Gastrocnemius medialis (tissue), 4 donors: ENCODE measurements at places on chromosomes 7 and 10. TPM values are rescaled to one million over a fixed set of nuclear protein-coding genes. Genes with fewer than 3 reads are reported as not detected.

DNA sequence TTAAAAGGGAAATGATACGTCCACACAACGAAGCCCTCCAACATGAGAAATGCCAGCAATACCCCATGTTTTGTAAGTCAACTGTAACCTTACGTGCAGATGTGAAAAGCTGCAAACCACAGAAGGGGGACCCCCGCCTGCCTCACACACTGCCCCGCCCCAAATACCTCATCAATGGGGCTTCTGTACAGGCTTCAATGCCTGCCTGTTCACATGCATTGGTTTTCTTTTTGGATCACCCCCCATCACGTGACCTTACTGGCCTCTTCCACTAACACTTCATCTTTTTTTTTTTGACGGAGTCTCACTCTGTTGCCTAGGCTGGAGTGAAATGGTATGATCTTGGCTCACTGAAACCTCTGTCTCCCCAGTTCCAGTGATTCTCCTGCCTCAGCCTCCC lies 224.0 kb downstream of the TNS3 start:
- DNase-seq = no peak
- no peaks in the 10 kb centered on the region for H3K27me3 ChIP-seq
- H3K27ac ChIP-seq = no peak overlapping the region
- peaks cover 4% of the 10 kb centered on the region for H3K4me1 ChIP-seq

GRCh38 chr7:16123117-16123770 lies 298.1 kb downstream of the CRPPA start:
- no peak overlapping the region for H3K27ac ChIP-seq
- H3K27me3 ChIP-seq = no peaks in the 10 kb centered on the region
- H3K4me1 ChIP-seq = no peaks in the 10 kb centered on the region
- no peak for DNase-seq
- no peak overlapping the region for H3K4me3 ChIP-seq

GRCh38 chr7:23357190-23358093 lies 58.3 kb downstream of the MALSU1 start:
- no peaks in the 10 kb centered on the region for H3K36me3 ChIP-seq
- no peak overlapping the region for H3K4me3 ChIP-seq
- H3K27me3 ChIP-seq = no peaks in the 10 kb centered on the region
- no peak overlapping the region for H3K27ac ChIP-seq
- no peak for DNase-seq

- no peaks in the 10 kb centered on the region for H3K27me3 ChIP-seq
- H3K4me3 ChIP-seq = no peak overlapping the region
- no peak overlapping the region for H3K27ac ChIP-seq
- DNase-seq = no peak
- no peaks in the 10 kb centered on the region for H3K4me1 ChIP-seq
Measured at GRCh38 chr10:75352650-75353049, 48.9 kb downstream of the ZNF503 start.

GRCh38 chr7:85290269-85290668 lies 103.4 kb upstream of the SEMA3D start:
- no peaks in the 10 kb centered on the region for H3K36me3 ChIP-seq
- no peak for DNase-seq
- no peak overlapping the region for H3K4me3 ChIP-seq
- no peak overlapping the region for H3K27ac ChIP-seq
- no peaks in the 10 kb centered on the region for H3K4me1 ChIP-seq

GRCh38 chr10:29257106-29257783 lies 31.6 kb upstream of the LYZL1 start:
- H3K4me1 ChIP-seq = peaks cover 17% of the 10 kb centered on the region
- no peak overlapping the region for H3K4me3 ChIP-seq
- H3K36me3 ChIP-seq = no peaks in the 10 kb centered on the region
- H3K27ac ChIP-seq = peak overlapping the region; percentile 70
- peak; percentile 70 for DNase-seq

- no peak overlapping the region for H3K27ac ChIP-seq
- no peak for DNase-seq
- H3K4me1 ChIP-seq = no peaks in the 10 kb centered on the region
- H3K27me3 ChIP-seq = no peaks in the 10 kb centered on the region
- no peak overlapping the region for H3K4me3 ChIP-seq
Measured at GRCh38 chr7:18320971-18321567, 174.5 kb upstream of the HDAC9 start.

DNA sequence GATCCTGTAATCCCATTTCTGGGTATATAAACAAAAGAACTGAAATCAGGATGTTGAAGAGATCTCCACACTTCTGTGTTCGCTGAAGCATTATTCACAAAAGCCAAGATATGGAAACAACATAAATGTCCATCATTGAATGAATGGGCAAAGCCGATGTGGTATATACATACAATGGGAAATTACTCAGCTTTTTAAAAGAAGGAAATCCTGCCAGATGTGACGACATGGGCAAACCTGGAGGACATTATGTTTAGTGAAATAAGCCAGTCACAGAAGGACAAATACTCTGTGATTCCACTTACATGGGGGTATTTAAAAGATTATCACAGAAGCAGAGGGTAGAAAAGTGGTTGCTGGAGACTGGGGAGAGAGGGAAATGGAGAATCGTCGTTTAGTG lies 23.9 kb upstream of the FAM107B start:
- no peak for DNase-seq
- no peaks in the 10 kb centered on the region for H3K27me3 ChIP-seq

GRCh38 chr10:24414597-24414996 lies 205.7 kb downstream of the KIAA1217 start:
- H3K36me3 ChIP-seq = no peaks in the 10 kb centered on the region
- no peak overlapping the region for H3K4me3 ChIP-seq
- H3K4me1 ChIP-seq = peaks cover 54% of the 10 kb centered on the region
- H3K27me3 ChIP-seq = no peaks in the 10 kb centered on the region

DNA sequence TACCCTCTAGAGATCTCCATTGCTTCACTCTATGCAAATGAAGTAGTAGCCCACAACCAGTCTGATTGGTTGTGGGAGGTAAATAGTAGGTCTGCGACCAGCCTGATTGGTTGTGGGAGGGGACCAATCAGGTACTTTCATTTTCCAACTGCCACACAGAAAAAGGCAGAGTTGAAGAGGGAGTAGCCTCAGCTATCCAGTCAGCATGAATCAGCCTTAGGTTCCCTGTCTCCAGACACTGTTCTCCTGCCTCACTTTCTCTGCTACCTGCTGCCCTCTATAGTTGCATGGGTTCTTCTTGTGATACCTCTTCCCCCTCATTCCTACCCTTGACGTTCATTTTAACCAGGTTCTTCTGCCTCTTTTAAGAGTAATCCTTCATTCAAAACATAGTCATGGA lies 114.5 kb upstream of the LYZL1 start:
- no peak overlapping the region for H3K27ac ChIP-seq
- DNase-seq = no peak
- H3K27me3 ChIP-seq = no peaks in the 10 kb centered on the region
- H3K36me3 ChIP-seq = no peaks in the 10 kb centered on the region
- H3K4me3 ChIP-seq = no peak overlapping the region
- no peaks in the 10 kb centered on the region for H3K4me1 ChIP-seq

DNA sequence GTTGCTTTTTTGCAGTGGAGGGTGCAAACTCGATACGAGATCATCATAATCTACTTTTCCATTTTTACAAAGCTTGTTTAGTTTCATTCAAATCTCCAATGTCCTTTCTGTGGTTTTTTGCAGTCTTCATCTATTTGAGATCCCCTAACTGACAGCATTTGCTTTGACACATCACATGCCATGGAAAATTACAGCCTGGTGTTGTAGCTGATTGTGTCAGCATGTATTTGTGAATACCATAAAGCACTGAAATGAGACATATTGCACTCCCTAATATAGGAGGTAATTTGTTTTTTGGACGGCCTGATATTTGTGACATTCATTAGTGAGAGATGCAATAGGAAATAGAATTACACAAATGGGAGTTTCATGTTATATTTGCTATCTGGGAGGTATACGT lies 620.8 kb downstream of the KCNMA1 start:
- no peak for DNase-seq
- no peak overlapping the region for H3K4me3 ChIP-seq
- no peak overlapping the region for H3K27ac ChIP-seq
- H3K36me3 ChIP-seq = no peaks in the 10 kb centered on the region
- no peaks in the 10 kb centered on the region for H3K27me3 ChIP-seq

DNA sequence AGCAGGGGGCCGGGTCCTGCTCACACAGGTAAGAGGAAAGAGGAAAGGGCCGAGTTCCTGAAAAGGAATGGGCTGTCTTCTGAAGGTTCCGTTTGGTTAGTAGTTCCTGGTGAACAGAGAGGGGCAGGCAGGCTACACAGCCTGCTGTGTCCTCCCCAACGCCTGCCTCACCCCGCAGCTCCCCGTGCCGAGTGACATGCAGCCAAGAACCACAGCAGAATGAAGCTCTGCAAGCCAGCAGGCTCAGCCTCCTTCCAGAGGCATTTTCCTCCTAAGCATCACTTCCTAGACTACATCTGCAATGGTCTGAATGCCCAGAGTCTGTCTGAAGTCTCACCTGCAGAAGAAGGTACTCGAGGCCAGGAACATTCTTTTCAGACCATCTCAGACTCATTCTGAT lies 202.4 kb upstream of the TCERG1L start:
- H3K4me1 ChIP-seq = no peaks in the 10 kb centered on the region
- H3K4me3 ChIP-seq = no peak overlapping the region
- no peak overlapping the region for H3K27ac ChIP-seq

GRCh38 chr10:106043863-106044262 lies 1120.6 kb downstream of the SORCS1 start:
- H3K27me3 ChIP-seq = no peaks in the 10 kb centered on the region
- no peaks in the 10 kb centered on the region for H3K36me3 ChIP-seq
- no peak overlapping the region for H3K4me3 ChIP-seq
- no peak for DNase-seq

DNA sequence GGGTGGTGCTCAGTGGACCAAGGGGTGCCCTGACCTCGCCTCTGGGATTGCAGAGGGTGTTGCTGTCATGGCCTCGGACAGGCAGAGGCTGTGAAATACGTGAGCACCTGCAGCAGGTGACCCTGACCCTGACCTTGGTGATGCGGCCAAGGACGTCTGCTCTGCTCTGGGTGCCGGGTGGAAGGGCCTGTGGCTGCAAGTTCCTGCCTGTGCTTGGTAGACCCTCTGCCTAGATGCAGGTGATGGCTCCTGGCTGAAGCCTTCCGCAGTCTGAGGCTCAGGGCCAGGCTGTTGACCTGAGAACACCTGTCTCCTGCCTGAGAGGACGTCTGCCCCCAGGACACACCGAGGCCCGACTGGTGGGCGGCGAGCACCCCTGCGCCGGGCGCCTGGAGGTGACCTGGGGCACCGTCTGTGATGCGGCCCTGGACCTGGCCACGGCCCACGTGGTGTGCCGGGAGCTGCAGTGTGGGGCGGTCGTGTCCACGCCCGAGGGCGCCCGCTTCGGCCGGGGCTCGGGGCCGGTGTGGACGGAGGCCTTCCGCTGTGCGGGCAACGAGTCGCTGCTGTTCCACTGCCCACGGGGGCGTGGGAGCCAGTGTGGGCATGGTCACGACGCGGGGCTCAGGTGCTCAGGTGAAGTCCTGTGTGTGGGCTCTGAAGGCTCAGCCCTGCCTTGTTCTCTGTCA lies 4.4 kb downstream of the SCART1 start:
- DNase-seq = no peak
- no peaks in the 10 kb centered on the region for H3K27me3 ChIP-seq
- H3K4me3 ChIP-seq = no peak overlapping the region

GRCh38 chr7:113338071-113338696 lies 219.8 kb upstream of the SMIM30 start:
- H3K4me1 ChIP-seq = no peaks in the 10 kb centered on the region
- no peaks in the 10 kb centered on the region for H3K27me3 ChIP-seq
- H3K36me3 ChIP-seq = no peaks in the 10 kb centered on the region
- H3K27ac ChIP-seq = no peak overlapping the region

- no peaks in the 10 kb centered on the region for H3K36me3 ChIP-seq
- no peak overlapping the region for H3K27ac ChIP-seq
- H3K4me3 ChIP-seq = no peak overlapping the region
- DNase-seq = no peak
- no peaks in the 10 kb centered on the region for H3K27me3 ChIP-seq
- peaks cover 5% of the 10 kb centered on the region for H3K4me1 ChIP-seq
Measured at GRCh38 chr10:16789261-16789660, 28.0 kb downstream of the RSU1 start.

GRCh38 chr10:128077155-128077875 lies 48.9 kb downstream of the MKI67 start:
- no peak overlapping the region for H3K4me3 ChIP-seq
- no peaks in the 10 kb centered on the region for H3K27me3 ChIP-seq
- H3K4me1 ChIP-seq = no peaks in the 10 kb centered on the region
- H3K27ac ChIP-seq = no peak overlapping the region
- H3K36me3 ChIP-seq = no peaks in the 10 kb centered on the region
- no peak for DNase-seq

DNA sequence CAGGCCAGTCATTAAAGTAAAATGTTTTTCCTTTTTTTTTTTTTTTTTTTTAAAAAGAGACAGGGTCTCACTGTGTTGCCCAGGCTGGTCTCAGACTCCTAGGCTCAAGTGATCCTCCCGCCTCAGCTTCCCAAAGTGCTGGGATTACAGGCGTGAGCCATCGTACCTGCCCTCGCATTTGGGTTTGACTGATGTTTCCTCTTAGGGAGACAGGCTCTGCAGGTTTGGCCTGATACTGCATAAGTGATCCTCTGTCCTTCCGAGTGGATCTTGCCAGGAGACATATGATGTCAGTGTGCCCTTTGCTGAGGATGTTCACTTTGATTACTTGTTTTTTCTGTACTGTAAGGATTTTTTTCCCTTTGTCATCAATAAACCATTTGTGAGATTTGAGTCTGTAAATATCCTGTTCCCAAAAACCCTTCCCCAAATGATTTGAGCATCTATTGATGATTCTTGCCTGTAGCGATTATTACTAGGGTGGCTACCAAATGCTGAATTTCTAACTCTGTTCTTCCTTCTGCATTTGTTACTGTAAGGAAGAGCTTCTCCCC lies 19.7 kb downstream of the LIMK1 start:
- H3K4me3 ChIP-seq = no peak overlapping the region
- peak overlapping the region; percentile 47 for H3K27ac ChIP-seq
- H3K4me1 ChIP-seq = peaks cover 9% of the 10 kb centered on the region
- peaks cover 54% of the 10 kb centered on the region for H3K36me3 ChIP-seq
- DNase-seq = no peak
- H3K27me3 ChIP-seq = no peaks in the 10 kb centered on the region

GRCh38 chr10:119521443-119522204 lies 20.9 kb downstream of the RGS10 start:
- no peak overlapping the region for H3K27ac ChIP-seq
- no peaks in the 10 kb centered on the region for H3K27me3 ChIP-seq
- DNase-seq = no peak
- no peaks in the 10 kb centered on the region for H3K4me1 ChIP-seq
- H3K4me3 ChIP-seq = no peak overlapping the region

- peaks cover 18% of the 10 kb centered on the region for H3K4me1 ChIP-seq
- H3K27me3 ChIP-seq = no peaks in the 10 kb centered on the region
- H3K36me3 ChIP-seq = no peaks in the 10 kb centered on the region
Measured at GRCh38 chr10:5630112-5630436, 36.3 kb downstream of the ASB13 start.

Gene FOXI2
- not detected for total RNA-seq

Gene SCIN
- 1.4 TPM for total RNA-seq

Gene IL6
- 3.1 TPM for total RNA-seq

Gene TAS2R40
- total RNA-seq = not detected

Gene HMX2
- total RNA-seq = not detected

Gene PPIF
- 54.1 TPM for total RNA-seq

Gene GNG11
- 6.2 TPM for total RNA-seq

Gene IDI2
- 45.6 TPM for total RNA-seq

Gene CALU
- total RNA-seq = 115 TPM

Gene METTL2B
- 19.8 TPM for total RNA-seq
